ENCODE measurements at places on chromosomes 1 and 21.

- no peak for DNase-seq
Measured at GRCh38 chr1:88371436-88372023, 312.5 kb upstream of the PKN2 start.

DNA sequence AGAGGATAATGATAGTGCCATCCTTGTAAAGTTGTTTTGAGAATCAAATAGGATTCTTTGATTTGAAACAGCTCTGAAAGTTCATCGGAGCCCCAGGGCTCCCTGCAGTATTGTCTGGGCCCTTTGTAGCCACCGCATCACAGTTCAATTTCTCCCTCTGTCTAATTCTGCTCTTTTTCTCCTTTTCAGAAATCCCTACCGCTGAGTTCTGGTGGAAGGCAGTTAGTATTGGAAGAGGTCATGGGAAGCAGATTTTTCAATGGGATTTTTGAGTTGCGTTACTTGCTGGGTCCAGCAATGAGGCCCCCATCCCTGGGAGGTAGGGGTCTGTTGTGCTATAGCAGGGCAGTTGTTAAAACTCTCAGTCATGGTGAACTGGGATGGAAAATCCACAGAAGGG is 101.0 kb upstream of the DISP3 start:
- no peak for DNase-seq

DNA sequence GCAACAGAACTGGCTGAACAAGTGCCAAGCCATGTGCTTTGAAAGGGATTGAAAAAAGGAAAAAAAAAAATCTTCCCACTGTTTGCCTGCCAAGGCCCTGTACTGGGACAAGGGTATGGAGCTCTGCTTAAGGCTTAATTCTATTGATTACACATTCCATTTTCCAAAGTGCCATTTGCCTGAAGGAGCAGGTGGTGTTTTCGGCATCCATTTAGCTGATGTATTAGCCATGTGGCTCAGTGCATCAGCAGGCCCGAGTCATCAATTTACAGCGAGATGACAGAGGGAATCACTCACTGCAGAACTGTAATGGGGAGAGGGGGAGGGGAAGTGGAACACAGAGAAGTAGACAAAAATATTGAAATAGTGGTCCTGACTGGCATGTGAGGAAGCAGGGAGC is 144.2 kb upstream of the BEND5 start:
- no peak for DNase-seq

- DNase-seq = no peak
Measured at GRCh38 chr1:13929313-13929712, 229.3 kb downstream of the PRDM2 start.

DNA sequence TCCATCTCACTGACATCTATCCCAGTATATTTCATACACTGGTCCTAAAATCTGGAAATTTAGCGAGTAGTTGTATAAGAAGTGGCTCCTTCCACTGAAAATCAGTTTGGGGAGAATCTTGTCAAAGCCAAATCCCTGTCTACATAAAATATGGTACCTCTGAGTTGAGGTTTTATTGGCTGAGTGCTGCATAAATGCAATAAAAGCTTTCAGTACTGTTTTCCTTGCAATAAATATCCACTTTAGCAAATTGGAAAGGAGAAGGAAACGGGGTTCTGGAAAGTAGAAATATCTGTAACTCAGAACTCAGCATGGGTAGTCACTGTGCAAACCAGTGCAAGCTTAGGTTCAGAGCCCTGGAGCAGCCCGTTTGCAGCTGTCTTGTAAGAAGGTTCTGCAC is 580.2 kb downstream of the SMYD3 start:
- DNase-seq = no peak

- no peak for DNase-seq
Measured at GRCh38 chr1:27405074-27405473, 12.7 kb downstream of the GPR3 start.

DNA sequence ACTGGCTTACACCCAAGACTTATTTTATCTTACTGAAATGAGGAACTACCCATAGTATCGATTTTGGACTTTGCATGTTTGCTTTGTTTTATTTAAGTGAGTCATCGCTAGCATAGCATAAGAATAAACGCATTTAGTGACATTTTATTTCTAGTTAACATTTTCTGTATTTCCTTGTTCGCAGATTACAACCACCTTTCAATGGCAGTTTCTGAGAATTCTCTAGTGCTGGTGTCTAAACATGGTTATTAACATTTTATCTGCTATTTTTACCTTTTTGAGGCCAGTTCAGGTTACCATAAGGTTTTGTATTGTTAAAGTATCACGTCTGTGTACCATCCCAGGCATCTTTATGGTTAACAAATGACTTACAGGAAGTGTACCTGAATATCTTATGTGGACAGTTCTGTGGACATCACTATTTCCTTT is 24.5 kb downstream of the EEIG2 start:
- no peak for DNase-seq

DNA sequence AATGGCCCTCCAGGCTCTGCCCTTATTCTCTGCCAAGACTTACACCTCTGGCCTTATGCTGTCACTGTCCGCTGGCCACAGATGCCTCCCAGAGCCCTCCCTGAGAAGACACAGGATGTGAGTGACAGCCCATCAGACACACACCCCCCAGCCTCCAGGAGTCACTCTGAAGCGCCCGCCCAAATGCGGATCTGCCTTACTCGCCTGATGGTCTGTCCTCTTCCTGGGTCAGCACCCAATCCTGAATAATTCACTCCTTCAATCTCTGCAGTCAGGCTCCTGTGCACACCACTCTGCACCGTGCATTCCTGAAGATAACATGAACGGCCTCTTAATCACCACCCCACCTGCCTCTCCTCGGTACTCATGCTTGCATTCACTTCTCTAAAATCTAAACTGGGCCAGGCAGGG is 14.7 kb downstream of the CLSTN1 start:
- no peak for DNase-seq

GRCh38 chr1:44784094-44785028 is 3.6 kb downstream of the BEST4 start:
- DNase-seq = peak; percentile 32

- DNase-seq = no peak
Measured at GRCh38 chr21:44979687-44980561, 40.1 kb downstream of the SLX9 start.

- DNase-seq = no peak
Measured at GRCh38 chr1:81327103-81327710, 473.5 kb upstream of the ADGRL2 start.

DNA sequence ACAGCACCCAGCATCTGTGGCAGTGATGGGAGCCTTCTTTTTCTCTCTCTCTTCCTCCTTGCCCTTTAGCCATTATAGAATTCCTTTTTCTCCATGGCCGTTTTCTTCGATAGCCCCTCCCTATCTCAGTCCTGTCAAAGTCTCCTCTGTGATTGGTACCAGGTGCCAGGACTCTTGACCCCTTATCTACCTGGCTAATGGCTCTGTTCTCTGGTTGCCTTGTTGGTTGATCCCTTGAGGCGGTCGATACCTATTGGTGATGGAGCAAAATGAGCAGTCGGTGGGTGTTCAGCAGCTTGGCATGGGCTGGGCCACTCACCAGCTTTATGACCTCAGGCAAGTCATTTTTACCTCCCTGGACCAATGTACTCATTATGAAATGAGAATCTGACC is 2.0 kb downstream of the ATF3 start:
- DNase-seq = no peak

DNA sequence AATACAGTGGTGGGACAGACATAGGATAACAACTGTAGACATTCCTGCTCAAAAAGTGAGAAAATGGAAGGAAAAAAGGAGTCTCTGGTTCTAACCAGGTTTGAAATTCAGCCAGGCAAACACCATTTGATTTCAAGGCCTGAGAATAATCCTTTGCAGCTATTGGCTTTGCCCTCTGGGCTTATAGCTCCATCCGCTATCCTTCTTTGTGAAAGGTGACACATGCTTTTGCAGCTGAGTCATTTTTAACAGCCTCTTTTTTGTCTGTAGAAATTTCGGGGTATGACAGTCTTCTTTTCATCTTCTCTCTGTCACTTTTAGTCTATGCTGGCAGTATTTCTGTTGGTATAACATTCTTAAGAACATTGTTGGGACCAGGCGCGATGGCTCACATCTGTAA is 16.2 kb downstream of the SDHC start:
- DNase-seq = no peak

GRCh38 chr1:42971841-42972291 is 13.2 kb upstream of the SLC2A1 start:
- no peak for DNase-seq

GRCh38 chr21:42493109-42494060 is 2.6 kb downstream of the RSPH1 start:
- no peak for DNase-seq

DNA sequence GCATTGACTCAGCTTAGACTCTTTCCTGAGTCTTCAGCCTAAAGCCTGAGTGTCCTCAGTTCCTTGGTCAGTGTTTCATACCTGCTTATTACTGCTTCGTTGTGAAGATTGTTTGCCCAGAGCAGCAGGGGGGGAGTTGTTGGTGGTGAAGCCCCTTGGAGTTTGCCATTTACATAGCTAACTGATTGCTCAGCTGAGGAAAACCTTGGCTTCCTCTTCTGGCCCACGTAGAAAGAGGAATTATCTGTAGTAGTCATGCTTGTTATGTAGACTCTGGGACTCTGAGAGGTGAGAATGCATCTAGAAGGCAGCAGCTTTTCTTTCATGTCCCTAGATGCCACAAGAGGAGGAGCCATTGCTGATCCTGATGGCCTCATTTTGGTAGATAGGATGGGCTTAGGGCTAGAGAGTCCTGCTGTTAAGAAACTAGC is 125.9 kb downstream of the MAST2 start:
- DNase-seq = no peak

DNA sequence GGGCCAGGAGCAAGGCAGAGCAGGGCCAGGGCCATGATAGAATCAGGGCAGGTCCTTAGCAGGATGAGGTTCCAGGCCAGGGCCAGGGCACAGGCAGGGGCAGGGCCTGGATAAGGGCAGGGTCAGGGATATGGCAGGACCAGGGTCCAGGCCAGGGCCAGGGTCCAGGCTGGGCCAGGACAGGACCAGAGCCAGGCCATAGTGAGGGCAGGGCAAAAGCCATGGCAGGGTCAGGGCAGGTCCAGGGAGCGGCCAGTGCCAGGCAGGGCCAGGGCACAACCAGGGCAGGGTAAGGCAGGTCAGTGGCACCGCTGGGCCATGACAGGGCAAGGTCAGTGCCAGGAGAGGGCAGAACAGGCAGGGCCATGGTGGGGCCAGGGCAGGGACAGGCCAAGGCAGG is 152.2 kb downstream of the LIPI start:
- no peak for DNase-seq

DNA sequence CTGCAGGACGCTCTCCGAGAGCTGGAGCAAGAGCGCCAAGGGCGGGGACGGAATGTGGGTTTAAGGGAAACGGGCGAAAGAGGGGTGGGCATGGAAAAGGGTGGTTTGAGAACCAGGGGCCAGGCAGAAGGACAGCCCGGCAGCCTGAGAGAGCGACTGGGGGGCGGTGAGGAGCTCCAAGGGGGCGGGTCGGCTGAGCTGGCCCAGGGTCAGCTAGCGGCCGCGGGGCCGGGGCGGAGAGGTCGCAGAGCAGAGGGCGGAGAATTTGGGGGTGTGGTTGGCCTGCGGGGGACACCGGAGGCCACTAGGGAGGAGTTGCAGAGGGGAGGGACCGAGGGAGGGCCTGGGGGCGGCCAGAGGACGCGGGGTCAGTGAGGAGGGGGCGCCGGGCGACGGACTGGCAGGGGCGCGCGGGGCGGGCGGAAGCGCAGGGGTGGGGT is 54.7 kb downstream of the NDUFS5 start:
- DNase-seq = no peak

DNA sequence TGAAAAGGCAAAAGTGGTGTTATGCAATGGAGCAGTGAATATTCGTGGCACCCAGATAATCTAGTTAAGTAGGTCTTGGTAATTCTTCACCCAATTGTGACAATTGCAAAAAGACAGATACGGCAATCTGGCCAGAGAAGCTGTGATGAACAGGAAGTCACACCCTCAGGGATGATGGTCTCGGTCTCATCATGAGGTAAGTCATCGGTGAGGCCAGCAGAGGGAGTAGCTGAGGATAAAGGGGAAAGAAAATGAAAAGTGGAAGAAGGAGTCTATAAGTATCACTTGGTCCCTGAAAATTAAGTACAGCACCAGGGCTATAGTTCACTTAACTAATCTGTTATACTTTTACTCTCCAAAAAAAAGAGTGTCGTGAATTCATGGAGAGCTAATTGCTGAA is 258.8 kb upstream of the NCAM2 start:
- no peak for DNase-seq

GRCh38 chr1:50108497-50109059 is at the start of gene ELAVL4:
ELAVL4 (plus strand) TSS chr1:50108920; CDS start chr1:50109190, 270 bp downstream.
- no peak for DNase-seq

GRCh38 chr1:178537382-178538090 is 24.6 kb downstream of the TEX35 start:
- DNase-seq = no peak

GRCh38 chr1:94801919-94802546 is 18.1 kb upstream of the SLC44A3 start:
- no peak for DNase-seq

- no peak for DNase-seq
Measured at GRCh38 chr21:18058731-18059398, 185.8 kb upstream of the CHODL start.

DNA sequence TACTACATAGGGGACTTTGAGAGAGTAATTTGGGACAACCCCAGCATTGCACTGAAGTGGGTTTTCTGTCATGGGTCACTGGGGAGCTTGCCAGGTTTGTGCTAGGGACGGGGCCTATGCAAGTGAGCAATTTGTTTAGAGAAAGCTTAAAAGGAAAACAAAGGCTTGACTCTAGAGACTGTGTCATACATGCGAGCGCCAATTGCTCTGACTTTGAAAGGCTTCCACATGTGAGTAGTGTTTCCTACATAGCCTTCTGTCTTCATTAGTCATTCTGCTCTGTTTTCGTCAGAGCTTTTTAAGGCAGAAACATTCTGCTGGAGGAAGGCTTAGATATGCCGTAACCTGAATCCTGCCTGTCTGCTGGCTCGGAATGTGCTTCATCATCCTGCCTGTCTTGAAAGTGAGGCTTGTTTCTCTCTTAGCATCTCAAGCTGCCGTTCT is 28.4 kb downstream of the TRIM45 start:
- no peak for DNase-seq

GRCh38 chr1:75723989-75724471 is 479 bp upstream of the ACADM start:
- DNase-seq = peak; percentile 52

- no peak for DNase-seq
Measured at GRCh38 chr1:156347331-156347730, 9.0 kb downstream of the TSACC start.

- no peak for DNase-seq
Measured at GRCh38 chr1:87111659-87112371, 197.4 kb downstream of the HS2ST1 start.

- no peak for DNase-seq
Measured at GRCh38 chr1:69070660-69071373, 496.9 kb upstream of the LRRC7 start.

DNA sequence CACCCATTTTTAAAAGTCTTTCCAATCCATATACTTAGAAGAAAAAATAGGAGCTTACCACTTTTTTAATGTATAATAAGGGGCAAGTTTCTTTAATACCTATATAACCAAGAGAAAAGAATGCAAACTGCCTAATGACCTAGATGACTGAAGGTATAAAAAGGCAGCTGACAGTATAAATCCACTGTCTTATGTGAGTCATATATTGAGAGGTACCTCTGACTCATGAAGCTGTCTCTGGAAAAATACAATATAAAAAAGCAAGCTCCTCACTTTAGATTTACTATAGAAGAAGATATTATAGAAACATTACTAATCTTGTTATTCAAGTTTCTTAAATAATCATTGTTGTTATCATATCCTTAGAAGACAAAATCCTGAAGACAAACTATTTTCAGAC is 144.2 kb downstream of the VAV3 start:
- DNase-seq = no peak

- no peak for DNase-seq
Measured at GRCh38 chr1:34125721-34126380, 39.2 kb downstream of the CSMD2 start.
